AG09319 (cell line): ENCODE measurements at places on chromosomes 7 and 10.
A peak's percentile ranks its signal among the peaks of the same experiment; 100 is the strongest.

DNA sequence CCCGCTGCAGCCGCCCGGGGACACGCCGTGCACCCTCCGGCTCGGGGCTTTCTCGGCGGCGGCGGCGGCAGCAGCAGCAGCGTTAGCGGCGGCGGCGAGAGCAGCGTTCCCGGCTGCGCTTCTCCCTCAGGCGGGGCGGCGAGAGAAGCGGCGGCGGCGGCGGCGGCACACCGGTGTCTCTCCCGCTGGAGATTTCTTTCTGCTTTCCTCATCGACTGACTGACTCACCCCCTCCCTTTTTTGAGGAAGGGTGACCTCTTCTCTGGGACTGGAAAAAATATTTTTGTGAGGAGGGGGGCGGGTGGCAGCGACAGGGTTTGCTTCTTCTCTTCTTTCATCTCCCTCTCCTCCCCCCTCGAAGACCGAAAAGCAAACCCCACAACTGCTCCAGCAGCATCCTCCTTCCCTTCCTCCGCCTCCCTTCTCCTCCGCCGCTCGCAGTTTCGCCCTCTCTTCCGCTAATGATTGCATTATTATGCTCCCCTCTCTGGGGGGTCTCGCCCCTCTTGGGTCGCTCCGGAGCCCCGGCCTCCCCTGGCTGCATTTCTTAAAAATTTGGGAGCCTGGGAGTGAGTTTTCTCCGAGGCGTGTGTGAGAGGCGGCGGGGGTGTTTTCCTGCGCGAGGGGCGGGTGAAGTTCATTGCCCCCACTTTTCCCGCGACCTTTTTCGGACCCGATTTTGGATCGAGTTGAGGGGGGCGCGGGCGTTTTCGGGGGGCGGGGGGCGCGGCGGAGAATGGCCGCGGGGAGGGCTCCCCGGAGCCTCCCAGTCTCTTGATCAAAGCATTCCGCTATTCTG is 411 bp downstream of the AUTS2 start:
- DNase-seq: no peak

DNA sequence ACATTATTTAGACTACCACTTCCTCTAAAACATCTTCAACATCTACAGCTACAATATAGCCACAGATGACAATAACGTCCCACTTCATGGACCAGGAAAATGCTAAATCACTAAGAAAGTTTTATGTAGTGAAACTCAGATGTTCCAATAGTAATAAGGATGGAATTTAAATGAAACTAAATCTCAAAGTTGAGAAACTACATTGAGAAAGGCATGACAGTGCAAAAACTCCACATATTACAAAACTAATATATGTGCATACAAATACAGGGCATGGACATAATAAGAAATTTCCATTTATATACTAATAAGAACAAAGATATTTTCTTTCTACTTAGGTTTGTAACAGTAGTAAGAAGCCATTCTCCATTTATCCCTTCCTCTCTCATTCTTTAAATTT is 31.1 kb downstream of the POT1 start:
- DNase-seq: no peak

GRCh38 chr10:98848361-98848760 is 387.3 kb downstream of the HPSE2 start:
- DNase-seq: no peak

DNA sequence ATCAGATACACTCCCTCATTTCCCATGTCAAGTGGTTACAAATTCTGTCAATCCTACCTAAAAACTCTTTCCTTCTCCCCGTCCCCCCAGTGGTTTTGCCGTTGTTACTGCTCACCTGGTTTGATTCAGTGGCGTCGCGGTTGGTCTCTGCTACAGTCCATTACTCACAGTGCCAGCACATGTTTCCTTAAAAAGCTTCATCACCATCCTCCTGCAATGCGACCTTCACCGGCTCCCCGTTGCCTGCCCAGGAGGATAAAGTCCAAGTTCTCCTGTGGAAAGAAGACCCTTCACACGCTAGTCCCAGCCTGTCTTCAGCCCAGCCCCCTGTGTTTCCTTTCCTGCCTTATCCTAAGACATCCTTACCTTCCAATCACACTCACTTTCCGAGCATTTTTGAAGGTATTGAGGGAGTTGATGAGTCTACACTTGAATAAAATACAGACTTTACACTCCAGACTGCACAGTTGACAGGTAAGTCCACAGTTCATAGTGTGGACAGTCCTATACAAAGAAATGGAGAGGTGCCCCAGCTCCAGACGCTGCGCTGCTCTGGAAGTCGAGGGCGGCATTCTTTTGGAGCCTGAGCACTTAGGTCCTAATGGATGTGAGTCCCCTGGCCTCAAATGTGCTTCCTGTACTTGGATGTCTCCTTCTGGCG is 3.4 kb upstream of the LARP4B start:
- DNase-seq: no peak

DNA sequence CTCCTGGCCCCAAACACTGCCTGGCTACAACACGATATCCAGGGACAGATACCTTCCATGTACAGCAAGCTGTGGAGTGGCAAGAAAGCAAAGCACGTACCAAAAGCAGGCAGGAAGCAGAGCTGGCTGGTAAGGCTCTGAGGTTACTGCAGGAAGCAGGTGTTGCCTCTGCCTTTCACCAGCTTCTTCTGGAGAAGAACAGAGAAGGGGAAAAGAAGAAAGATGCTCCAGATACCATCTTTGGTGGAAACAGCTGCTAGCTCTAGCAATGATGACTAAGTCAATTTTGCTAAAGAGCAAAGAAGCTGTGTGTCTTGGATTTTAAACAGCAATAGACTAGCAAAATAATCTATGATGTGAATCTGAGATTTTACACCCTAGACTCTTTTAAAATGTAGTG is 34.9 kb upstream of the PRSS1 start:
- DNase-seq: no peak

DNA sequence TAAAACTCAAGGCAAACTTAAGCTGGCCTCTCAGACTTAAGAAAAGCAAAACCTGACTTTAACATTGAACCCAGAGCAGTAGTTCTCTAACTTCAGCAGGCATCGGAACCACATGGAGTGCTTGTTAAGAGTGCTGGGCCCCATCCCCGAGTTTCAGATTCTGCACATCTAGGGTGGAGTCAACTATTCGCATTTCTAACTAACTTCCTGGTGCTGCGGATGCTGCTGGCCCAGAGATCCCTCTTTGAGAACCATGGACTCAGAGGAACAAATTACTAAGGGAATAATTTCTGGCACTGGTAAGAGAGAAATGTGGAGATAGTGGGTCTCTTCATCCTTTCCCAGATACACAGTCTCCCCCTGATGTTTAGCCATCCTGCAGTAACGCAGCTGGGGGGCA is 14.6 kb upstream of the NPFFR1 start:
- DNase-seq: no peak

DNA sequence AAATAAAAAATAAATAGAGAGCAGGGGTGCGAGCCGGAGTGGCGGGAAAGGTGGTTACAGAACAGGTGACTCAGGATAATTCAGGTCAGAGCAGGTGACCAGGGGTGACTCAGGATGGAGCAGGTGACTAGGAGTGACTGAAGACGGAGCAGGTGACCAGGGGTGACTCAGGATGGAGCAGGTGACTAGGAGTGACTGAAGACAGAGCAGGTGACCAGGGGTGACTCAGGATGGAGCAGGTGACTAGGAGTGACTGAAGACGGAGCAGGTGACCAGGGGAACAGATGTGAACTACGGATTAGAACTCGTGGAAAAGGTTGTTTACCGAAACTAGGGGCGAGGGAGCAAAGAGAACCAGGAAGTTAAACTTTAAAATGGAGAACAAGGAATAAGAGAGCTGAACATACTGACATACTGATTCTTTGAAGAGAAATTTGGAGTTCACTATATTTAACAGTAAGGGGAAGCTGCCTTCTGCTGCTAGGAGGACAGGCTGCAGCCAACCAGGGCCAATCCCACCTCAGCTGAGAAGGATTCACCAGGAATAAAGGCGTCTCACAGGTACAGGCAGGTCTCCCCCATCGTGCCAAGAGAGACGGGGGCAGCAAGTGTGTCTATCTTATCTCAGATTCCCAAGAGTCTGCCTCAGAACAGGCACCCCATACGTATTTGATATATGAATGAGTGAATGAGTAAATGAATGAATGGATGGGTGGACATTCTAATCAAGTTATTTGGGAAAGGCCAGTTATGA is 101.3 kb downstream of the CPXM2 start:
- DNase-seq: no peak

GRCh38 chr7:96397936-96398598 is 76.2 kb upstream of the SLC25A13 start:
- no peak for DNase-seq

DNA sequence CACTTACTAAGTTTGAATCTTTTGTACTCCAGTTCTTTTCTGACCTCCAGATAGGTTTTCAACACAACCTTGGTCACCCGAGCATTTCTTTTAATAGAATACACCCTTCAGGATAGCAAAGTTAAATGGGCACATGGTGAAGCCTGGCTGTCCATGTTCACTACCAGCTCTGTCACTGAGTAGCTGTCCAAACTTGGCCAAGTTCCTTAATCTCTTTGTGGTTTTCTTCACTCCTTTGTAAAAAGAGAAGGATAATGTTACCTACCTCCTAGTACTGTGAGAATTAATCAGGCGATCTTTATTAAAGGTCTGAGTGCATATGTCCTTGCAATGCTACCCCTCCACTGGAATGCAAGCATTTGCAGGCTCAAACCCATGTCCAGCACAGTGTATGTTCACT is 128.1 kb upstream of the PTPRZ1 start:
- DNase-seq: no peak

DNA sequence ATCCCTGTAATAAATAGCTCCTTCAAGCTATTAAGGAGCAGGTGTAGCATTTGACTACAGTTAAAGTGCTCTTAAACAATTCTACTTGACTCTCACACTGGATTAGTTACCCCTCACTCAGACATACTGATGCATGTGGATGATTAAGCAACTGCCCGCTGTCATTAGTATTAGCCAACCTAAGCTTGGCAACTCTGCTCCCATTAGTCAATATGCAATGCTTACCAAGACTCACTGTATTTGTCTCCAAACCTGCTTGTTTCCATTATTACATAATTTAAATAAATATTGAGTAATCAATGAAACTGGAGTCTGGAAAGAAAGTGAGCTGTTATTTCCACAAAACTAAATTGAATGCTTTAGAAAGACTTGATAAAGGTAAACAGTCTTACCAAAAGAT is 144.0 kb upstream of the ASAH2 start:
- DNase-seq: peak; percentile 65

DNA sequence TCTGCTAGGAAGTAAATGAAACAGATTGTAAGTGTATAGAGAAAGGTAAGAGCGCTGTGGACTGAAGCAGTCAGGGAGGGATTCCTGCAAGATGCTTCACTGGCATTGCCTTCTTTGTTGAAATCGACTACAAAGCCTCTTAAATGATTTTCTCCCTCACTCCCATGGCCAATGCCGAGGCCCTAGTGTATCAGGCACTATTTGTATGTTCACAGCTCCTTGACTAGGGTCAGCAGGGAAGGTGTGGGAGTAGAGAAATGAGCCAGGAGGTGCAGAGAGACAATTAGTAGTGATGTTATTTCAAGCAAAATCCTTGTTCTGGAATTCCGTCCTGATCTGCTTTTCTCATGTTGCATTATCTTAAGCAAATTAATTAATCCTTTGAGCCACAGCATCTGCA is 22.9 kb upstream of the DUSP5 start:
- DNase-seq: no peak

GRCh38 chr10:18010050-18010449 is 58.3 kb downstream of the SLC39A12 start:
- DNase-seq: no peak

GRCh38 chr7:148380596-148381419 is 209.8 kb upstream of the C7orf33 start:
- DNase-seq: no peak

GRCh38 chr7:107152011-107152410 is 16.8 kb upstream of the HBP1 start:
- DNase-seq: no peak

DNA sequence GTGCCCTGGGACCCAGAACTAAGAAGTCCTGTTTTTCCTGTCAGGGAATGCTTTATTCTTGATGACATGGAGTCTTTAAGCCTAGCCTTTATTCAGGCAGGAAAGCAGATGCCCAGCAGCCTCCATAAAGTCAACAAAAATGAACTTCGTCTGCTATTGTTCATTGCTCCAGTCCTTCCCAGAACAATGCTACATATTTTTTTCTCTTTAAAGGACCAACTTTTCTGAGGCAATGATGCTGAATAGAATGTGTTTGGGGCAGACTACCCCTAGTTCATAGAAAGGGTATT is 47.6 kb upstream of the PDCD4 start:
- DNase-seq: no peak

DNA sequence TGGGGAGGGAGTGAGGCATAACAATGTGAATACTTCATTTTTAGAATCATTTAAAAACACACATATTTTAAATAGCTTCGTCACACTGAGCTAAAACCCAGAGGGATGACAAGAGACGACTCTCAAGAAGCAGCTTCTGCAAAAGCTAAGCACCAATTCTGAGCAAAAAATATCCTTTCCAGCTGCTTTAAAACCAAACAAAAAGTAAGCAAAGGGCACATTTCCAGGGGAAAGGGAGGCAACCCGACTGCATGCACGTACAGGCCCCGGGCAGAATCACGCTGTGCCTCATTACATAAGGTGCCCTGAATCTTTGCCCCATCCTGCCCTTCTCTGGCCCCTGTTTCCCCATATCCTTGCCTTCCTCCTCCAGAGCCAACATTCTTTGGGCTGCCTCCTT is 78.4 kb downstream of the DGKI start:
- DNase-seq: no peak

- no peak for DNase-seq
These were observed 5.8 kb upstream of the FAM3C start for GRCh38 chr7:121401896-121402295.

- no peak for DNase-seq
These were observed 22.1 kb downstream of the CCDC186 start for GRCh38 chr10:114151892-114152291.

DNA sequence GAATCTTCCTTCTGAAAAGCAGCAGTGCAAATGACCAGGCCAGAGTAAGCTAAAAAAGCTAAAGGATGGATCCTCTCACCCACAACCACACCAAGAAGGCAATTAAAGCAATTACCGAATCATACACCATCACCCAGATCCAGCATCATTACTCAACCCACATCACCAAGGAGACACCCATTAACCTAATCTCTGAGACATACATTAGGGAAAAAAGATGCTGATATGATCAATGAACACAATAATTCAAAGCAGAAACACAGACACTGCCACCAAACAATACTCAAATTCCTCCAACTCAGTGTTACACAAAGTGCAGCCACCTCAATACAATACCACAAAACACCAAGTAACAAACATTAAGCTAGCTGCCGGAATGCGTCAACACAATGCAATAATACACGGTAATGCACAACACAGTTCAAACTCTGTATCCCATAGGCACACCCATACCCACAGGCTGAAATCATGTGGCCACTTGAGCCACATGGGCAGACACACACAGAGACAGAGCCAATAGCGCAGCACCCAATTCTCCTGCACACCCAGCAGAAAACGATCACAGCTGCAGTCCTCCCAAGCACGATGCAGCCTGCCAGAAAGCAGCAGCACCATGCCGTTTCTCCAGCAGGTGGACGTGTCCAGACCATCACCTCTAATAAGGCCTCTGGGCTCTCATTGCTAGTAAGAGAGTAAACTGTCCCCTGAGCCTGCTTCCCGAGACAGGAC is 21.5 kb downstream of the PAX2 start:
- DNase-seq: no peak
